ENCODE measurements at places on chromosomes 12 and 14. TPM values are rescaled to one million over a fixed set of nuclear protein-coding genes. Genes with fewer than 3 reads are reported as not detected.

GRCh38 chr12:72250346-72250745 lies 21.8 kb upstream of the TRHDE start:
- H3K4me1 ChIP-seq, result no peaks in the 10 kb centered on the region
- no peaks in the 10 kb centered on the region for H3K36me3 ChIP-seq
- no peaks in the 10 kb centered on the region for H3K27me3 ChIP-seq

GRCh38 chr12:108234158-108234557 lies 105.0 kb downstream of the CMKLR1 start:
- no peaks in the 10 kb centered on the region for H3K36me3 ChIP-seq
- no peak for DNase-seq
- H3K27ac ChIP-seq, result no peak overlapping the region
- peaks cover 3% of the 10 kb centered on the region for H3K4me1 ChIP-seq

DNA sequence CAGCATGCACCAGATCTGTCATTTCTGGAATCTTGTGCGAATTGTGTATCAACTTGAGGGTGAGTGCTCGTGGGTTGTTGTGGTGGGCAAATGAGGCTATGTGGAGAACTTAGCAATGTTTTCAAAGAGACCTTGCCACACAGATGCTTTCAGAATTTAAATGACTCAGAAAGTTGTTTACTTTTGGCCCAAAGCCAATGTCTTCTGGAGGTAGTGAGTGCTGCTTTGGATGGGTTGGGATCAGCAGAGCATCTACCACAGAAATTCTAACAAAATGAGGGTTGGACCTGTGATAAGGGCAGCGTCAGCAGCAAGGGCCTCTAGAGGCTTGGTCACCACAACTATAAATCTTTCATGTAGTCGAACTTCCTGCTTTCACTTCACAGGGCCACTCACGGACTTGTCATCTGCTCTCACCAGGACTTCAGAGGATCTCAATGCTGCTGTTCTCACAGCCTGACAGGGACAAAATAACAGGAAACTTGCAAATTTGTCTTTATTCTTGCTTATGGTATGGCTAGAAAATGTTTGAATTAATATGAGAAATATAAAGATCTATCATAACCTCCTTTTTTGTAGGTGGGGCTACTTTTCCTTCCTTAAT lies 111.4 kb downstream of the DACT1 start:
- no peak overlapping the region for H3K27ac ChIP-seq
- no peak for DNase-seq
- no peaks in the 10 kb centered on the region for H3K4me1 ChIP-seq
- no peaks in the 10 kb centered on the region for H3K27me3 ChIP-seq
- no peak overlapping the region for H3K4me3 ChIP-seq

GRCh38 chr12:104699489-104700190 lies 242.9 kb downstream of the CHST11 start:
- H3K4me3 ChIP-seq, result no peak overlapping the region
- no peak overlapping the region for H3K27ac ChIP-seq
- no peaks in the 10 kb centered on the region for H3K36me3 ChIP-seq
- no peaks in the 10 kb centered on the region for H3K4me1 ChIP-seq

DNA sequence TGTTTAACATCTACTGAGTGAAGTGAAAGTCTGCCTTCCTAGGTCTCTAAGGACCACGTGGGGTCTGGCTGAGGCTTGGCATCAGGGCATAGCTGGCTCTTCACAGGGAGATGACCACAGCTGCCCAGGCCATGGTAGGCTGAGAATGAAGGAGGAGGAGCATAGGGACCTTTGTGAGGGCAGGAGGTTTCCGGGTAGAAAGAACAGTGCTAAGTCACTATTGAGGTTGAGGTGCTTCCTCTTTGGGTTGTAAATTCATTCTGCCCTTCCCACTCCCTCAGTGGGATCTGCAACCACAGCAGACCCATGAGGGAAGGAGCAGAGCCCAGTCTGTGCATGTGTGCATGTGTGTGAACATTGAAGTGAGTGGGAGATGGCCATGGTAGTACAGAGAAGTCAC lies 909.6 kb downstream of the VRK1 start:
- H3K27me3 ChIP-seq, result no peaks in the 10 kb centered on the region
- no peaks in the 10 kb centered on the region for H3K36me3 ChIP-seq
- no peak overlapping the region for H3K27ac ChIP-seq
- no peaks in the 10 kb centered on the region for H3K4me1 ChIP-seq

GRCh38 chr12:79685068-79685467 lies 5.7 kb downstream of the PAWR start:
- H3K36me3 ChIP-seq, result peaks cover 24% of the 10 kb centered on the region
- peaks cover 2% of the 10 kb centered on the region for H3K4me1 ChIP-seq
- DNase-seq, result no peak
- no peak overlapping the region for H3K27ac ChIP-seq
- no peaks in the 10 kb centered on the region for H3K27me3 ChIP-seq
- H3K4me3 ChIP-seq, result 0 out of 3 replicates have a peak overlapping the region, but pooled peaks have one; percentile 12

GRCh38 chr14:59055006-59055405 lies 133.5 kb upstream of the DAAM1 start:
- no peaks in the 10 kb centered on the region for H3K27me3 ChIP-seq
- H3K27ac ChIP-seq, result no peak overlapping the region
- no peak overlapping the region for H3K4me3 ChIP-seq
- DNase-seq, result no peak
- no peaks in the 10 kb centered on the region for H3K36me3 ChIP-seq

GRCh38 chr12:53391724-53392123 lies 11.7 kb downstream of the SP1 start:
- no peak for DNase-seq
- no peak overlapping the region for H3K27ac ChIP-seq
- no peak overlapping the region for H3K4me3 ChIP-seq
- H3K36me3 ChIP-seq, result peaks cover 31% of the 10 kb centered on the region
- no peaks in the 10 kb centered on the region for H3K27me3 ChIP-seq

DNA sequence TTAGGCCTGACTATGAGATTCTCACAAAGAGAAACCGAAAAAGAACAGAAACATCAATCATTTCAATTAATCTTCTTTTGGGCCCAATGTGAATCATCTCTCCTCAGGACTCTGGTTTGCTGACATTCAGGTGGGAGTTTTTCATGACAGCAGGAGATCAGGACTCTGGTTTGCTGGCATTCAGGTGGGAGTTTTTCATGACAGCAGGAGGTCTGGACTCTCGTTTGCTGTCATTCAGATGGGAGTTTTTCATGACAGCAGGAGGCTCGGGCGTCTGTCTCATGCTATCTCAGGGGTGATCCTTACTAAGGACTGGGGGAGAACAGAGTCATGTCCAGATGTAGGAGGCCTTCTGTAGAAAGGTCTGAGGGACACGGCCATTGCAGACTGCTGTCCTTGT lies 40.1 kb upstream of the PARP11 start:
- no peak overlapping the region for H3K27ac ChIP-seq
- H3K4me1 ChIP-seq, result no peaks in the 10 kb centered on the region
- H3K36me3 ChIP-seq, result peaks cover 17% of the 10 kb centered on the region
- H3K27me3 ChIP-seq, result no peaks in the 10 kb centered on the region
- H3K4me3 ChIP-seq, result no peak overlapping the region
- no peak for DNase-seq

DNA sequence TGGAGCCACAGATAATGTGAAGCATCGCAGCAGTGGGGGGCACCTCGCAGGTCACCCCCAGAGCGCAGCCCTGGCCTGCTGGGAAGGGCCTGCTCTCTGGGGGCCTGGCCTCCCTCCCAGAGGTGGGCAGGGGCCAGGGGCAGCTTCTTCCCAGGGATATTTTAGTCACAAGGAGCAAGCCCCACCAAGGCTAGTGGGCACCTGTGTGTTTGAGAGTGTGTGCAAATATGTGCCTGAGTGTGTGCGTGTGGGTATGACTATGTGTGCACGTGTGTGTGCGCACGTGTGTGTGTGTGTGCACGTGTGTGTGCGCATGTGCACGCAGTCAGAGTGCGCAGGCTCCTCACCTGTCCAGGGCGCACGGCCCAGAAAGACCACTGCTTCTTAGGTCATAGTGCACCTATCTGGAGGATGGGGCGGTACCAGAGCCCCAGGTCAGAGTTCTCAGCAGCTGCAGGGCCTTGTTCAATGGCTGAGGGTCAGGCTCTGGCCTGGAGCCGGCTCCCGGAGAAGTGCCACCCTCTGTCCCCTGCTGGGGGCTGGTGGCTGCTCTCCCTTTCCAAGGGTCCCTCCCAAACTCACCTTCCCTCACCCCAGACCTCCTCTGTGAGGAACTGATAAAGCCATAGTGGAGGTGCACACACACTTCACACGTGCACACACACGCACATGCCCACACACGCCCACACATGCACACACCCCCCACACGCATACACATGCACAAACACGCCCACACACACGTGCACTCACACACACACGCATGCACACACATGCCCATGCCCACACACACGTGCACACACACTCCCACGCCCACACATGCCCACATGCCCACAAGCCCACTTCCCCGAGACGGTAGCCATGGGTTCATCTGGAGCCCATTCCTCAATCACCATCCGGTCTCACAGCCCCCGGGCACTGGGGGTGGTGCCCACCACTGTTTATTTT lies 128.5 kb downstream of the KIF26A start:
- H3K27me3 ChIP-seq, result no peaks in the 10 kb centered on the region
- no peaks in the 10 kb centered on the region for H3K36me3 ChIP-seq
- no peak overlapping the region for H3K4me3 ChIP-seq

DNA sequence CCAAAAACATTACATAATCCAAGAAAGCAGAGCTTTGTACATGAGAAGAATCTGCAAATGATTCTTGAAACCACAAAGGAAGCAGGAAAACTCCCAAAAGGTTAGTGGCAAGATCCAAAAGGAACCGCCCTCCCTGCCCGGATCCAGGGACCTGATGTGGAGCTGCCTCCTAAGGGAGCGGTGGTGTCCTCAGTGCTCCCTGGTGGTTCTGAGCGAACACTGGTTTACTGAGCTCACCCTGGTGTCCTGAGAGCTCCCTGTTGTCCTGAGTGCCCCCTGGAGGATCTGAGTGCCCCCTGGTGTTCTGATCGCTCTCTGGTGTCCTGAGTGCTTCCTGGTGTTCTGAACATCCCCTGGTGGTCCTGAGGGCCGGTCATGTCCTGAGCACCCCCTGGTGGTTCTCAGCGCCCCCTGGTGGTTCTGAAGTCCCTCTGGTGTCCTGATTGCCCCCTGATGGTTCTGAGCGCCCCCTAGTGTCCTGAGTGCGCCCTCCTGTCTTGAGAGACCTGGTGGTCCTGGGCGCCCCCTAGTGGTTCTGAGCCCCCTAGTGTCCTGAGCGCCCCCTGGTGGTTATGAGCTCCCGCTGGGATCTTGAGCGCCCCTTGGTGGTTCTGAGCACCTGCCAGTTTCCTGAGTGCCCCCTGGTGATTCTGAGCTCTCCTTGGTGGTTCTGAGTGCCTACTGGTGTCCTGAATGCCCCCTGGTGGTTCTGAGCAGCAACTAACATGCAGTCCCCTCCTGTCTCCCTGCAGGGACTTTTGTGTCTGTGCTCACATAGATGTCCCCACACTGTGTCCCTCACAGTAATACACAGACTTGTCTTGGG lies 891.1 kb downstream of the TMEM121 start:
- H3K4me3 ChIP-seq, result no peak overlapping the region
- no peaks in the 10 kb centered on the region for H3K4me1 ChIP-seq
- H3K36me3 ChIP-seq, result peaks cover 16% of the 10 kb centered on the region
- H3K27me3 ChIP-seq, result no peaks in the 10 kb centered on the region
- peak; percentile 32 for DNase-seq

- no peak overlapping the region for H3K27ac ChIP-seq
- H3K36me3 ChIP-seq, result no peaks in the 10 kb centered on the region
- H3K27me3 ChIP-seq, result no peaks in the 10 kb centered on the region
- no peak for DNase-seq
- peaks cover 5% of the 10 kb centered on the region for H3K4me1 ChIP-seq
Observed at GRCh38 chr12:47894652-47895051, 10.1 kb downstream of the VDR start.

DNA sequence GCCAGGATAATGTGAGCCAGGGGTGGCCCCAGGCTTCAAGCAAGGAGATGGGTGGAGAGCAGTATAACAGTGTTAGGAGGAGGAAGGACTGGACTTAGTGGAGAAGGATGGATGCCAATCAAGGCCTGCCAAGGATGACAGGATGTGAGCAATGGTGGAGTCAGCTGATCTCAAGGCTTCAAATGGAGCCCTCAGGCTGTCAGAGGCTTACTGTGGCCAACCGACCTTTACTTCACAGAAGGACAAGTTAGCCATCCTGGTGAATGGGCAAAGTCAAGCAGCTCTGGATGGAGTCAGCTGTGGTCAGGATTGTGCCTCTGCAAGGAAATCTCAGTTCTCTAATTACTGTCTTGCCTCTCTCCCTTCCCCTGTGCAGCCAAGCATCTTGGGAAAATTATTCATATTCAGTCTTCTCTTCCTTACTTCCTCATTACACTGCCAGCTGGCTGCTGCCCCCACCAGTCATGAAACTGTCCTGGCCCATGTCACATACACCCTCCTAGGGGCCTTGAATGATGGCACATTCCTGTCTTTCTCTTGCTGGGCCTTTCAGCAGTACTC lies 7.6 kb upstream of the STAT6 start:
- no peaks in the 10 kb centered on the region for H3K4me1 ChIP-seq
- no peak overlapping the region for H3K4me3 ChIP-seq
- no peak overlapping the region for H3K27ac ChIP-seq
- DNase-seq, result no peak
- peaks cover 6% of the 10 kb centered on the region for H3K36me3 ChIP-seq

- no peak overlapping the region for H3K27ac ChIP-seq
- H3K27me3 ChIP-seq, result no peaks in the 10 kb centered on the region
- no peaks in the 10 kb centered on the region for H3K4me1 ChIP-seq
- no peak for DNase-seq
- H3K36me3 ChIP-seq, result no peaks in the 10 kb centered on the region
Observed at GRCh38 chr12:69459477-69459876, 10.7 kb upstream of the FRS2 start.

- no peak for DNase-seq
- H3K4me3 ChIP-seq, result no peak overlapping the region
- no peak overlapping the region for H3K27ac ChIP-seq
- no peaks in the 10 kb centered on the region for H3K4me1 ChIP-seq
- no peaks in the 10 kb centered on the region for H3K36me3 ChIP-seq
- no peaks in the 10 kb centered on the region for H3K27me3 ChIP-seq
Observed at GRCh38 chr14:21066882-21067502, 3.1 kb upstream of the ARHGEF40 start.

DNA sequence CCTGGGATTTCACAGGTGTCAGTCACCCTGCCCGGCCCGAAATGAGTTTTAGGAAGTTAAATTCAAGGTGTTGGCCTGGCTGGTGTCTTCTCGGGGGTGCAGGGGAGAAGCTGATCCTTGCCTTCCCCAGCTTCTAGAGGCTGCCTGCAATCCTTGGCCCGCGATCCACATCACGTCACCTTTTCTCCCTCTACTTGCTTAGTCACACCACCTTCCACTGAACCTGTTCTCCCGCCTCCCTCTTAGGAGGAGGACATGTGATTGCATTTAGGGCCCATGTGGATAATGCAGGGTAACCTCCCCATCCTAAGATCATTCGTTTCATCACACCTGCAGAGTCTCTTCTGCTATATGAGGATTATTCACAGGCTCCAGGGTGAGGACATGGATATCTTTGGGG lies 25.4 kb upstream of the ATXN2 start:
- DNase-seq, result no peak
- H3K27me3 ChIP-seq, result no peaks in the 10 kb centered on the region
- H3K4me3 ChIP-seq, result no peak overlapping the region
- H3K27ac ChIP-seq, result no peak overlapping the region

The FGF23 gene
- 0.24 TPM for total RNA-seq

The RPGRIP1 gene
- total RNA-seq, result 0.59 TPM

The C12orf54 gene
- not detected for total RNA-seq

The C14orf180 gene
- not detected for total RNA-seq

The WASHC3 gene
- total RNA-seq, result 14.9 TPM

Data from H9 (cell line).